T-helper 2 cell (primary cell): ENCODE measurements at places on chromosomes 2 and 18.
A peak's percentile ranks its signal among the peaks of the same experiment; 100 is the strongest.

GRCh38 chr2:234444893-234445292 is 52.0 kb downstream of the ARL4C start:
- peak; percentile 78 for DNase-seq

DNA sequence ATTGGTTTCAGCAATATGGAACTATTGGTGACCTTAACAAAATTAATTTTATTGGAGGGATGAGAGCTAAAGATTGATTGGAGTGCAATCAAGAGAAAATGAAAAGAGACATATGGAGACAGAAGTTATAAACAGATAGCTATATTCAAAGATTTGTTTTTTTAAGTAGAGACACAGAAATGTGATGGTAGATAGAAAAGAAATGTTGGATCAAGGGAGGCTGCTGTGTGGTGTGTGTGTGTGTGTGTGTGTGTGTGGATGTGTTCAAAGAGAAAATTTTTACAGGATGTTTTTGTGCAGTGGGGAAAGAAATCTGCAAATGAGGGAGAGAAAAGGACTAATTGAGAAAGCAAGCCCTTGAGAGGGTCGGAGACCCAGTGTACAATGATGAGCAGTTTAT is 249.5 kb upstream of the SPHKAP start:
- DNase-seq: no peak

DNA sequence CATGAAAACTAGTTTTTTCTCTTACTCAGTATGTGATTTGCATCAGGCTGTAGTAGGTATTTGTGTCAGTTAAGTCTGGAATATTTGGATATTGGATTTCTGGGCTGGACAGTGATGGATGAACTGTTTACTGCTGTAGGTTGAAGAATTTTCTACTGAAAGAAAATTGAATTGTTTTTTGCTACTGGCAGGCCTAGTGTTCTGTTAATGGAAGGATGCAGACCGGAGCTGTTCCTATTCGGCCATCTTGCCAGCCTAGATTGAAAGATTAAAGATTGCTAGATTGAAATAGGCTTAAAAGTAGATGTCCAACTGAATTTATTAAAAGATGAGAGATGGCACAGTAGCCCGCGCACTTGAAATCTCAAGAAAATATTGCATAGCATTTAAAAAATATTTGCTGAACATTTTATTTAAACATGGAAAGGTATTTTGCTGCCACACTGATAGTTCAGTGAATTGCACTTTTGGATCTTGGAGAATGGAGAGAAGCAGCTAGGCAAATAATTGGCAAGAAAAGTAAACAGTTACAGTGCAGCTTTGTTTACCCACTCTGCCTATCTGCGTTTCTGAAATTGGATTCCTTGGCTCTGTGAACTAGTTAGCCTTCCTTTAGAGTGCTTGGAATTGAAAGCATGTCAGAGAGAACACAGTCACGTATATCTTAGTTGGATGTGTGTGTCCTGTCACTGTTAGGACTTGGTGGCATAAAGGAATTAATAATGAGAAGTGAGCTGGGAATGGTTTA is 54.1 kb downstream of the EPB41L5 start:
- no peak for DNase-seq

DNA sequence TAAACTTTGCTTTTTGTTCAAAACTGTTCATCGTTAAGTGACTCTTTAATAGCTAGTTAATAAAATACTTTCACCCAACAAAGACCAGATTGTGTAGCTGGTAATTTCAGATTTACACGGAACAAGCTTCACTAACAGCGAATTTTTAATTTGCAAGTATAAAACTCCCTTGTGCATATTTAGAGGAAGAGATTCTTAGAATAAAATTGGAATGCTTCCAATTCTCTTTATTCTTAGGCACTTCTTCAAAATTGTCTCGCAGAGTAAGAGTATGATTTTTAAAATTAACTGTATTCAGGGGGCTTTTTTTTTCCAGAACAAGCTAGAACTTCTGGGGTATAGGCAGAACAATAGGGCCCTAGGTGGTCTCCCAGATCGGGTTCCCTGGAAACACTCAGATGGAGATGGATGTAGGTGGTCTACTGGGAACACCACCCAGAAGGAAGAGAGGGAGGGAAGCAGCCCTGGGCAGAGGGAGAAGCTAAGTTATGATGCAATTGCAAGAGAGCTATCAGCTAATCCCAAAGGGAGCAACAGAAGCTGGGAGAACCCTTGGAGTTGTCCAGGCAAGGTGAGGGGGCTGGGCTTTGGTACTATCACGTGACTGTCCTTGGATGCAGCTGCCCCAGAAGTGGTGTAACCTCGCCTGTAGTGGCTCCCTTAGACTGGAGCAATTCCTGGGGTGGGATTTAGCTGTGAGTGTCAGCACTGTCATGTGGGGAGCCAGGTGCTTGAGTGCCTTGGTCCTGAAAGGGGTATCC is 151.7 kb upstream of the ASB18 start:
- DNase-seq: no peak

DNA sequence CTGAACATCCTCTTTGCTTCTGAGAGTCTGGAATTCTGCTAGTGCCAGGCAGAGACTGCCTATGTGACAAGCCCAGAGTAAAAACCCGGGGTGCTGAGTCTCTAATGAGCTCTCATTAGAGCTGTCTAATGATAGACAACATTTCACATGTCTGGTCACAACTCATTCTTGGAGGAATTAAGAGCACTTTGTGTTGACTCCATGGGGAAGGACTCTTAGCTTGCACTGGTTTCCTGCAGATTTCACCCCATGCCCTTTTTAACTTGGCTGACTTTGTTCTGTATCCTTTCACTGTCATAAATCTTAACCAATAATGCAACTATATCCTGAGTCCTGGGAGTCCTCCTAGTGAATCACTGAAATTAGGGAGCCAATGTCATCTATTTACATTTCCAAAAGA is 33.5 kb downstream of the FBXO15 start:
- no peak for DNase-seq

DNA sequence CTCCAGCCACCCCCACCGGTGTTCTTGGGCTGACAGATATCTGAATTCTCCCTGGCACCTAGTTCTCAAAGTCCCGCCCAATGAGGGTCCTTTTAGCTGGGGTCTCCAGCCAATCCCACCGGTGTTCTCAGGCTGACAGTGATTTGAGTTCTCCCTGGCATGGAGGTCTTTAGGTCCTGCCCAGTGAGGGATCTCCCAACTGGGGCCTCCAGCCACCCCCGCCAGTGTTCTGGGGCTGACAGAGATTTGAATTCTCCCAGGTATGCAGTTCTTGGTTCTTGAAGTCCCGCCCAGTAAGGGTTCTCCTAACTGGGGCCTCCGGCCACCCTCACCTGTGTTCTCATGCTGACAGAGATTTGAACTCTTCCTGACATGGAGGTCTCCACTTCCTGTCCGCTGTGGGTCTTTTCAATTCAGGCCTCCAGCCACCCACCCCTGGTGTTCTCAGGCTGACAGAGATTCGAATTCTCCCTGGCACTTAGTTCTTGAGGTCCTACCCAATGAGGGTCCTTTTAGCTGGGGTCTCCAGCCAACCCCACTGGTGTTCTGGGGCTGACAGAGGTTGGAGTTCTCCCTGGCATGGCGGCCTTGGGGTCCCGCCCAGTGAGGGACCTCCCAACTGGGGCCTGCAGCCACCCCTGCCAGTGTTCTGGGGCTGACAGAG is 154.6 kb downstream of the ANKRD36 start:
- peak; percentile 6 for DNase-seq

DNA sequence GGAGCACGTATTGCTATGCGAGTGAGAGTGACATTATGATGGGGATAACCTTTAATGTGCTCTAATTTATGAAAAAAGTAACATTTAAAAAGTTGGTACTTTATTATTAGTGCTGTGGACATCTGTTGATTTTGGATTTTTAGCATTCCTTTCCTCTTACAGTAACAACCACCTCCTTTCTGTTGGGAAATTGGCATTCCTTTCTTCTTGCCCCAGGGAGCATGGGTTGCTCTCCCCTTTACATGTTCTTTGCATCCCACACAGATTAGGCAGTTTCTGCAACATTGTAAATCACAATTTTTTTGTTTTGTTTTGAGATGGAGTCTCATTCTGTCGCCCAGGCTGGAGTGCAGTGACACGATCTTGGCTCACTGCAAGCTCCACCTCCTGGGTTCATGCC is 300.2 kb downstream of the LPIN1 start:
- DNase-seq: no peak

DNA sequence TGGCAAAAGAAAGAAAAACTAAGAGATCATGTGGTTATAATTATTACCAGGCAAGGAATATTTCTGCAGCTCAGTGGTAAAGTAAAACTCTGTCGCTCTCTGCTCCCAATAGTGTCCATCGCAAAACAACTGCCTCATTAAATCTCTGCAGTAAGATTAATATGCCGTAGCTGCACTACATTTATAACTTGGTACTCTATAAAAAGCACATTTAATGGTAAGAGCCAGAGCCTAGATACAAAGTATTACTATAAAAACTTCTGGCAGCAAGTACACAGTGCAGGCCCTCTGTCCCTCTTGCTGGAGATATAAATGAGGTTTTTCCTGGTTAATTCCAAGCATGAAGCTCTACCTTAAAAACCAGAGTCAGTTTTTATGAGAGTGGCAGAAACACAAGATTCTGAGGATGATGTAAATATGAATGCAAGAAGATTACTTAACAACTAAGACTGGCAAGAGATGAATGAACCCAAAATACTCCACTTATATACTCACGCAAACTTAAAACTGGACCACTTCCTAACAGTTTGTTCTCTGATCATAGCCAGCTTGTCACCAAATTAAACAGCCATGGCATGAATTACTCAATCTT is 25.5 kb downstream of the ZNF521 start:
- no peak for DNase-seq

- DNase-seq: no peak
Observed at GRCh38 chr2:238236571-238236970, 3.3 kb downstream of the HES6 start.

GRCh38 chr2:71830497-71831192 is 317.0 kb downstream of the CYP26B1 start:
- no peak for DNase-seq

- DNase-seq: no peak
Observed at GRCh38 chr2:209146682-209147320, 277.0 kb upstream of the MAP2 start.

GRCh38 chr2:217222309-217222910 is 362.5 kb upstream of the TNP1 start:
- peak; percentile 72 for DNase-seq

- no peak for DNase-seq
Observed at GRCh38 chr2:218063896-218064295, 5.2 kb upstream of the RUFY4 start.

GRCh38 chr2:36871068-36871707 is 95.1 kb downstream of the STRN start:
- no peak for DNase-seq

DNA sequence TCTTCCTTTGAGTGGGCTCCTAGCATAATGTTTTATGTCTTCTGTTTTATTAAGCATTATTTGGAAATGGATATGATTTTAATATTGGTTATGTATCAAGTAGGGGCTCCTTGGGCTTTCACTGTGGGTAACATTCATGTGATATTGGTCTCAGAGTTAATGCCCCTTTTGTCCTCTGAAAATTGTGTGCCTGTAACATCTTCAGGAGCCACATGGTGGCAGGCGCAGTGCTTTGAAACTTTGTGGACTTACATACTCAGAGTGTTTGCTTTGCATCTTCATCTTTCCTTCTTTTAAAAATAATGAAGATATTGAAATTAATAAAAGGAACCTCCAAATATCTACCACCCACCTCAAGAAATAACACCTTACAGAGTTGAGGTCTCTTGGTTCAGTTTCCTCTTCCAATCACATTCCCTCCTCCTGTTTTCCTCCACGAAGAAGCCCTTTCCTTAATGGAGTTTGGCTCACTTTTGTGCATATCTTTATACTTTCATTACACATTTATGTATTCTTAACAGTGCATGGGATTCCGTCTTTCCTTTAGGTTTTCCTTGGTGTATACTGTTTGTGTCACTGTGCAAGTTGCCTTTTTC is 73.5 kb downstream of the LIMS1 start:
- DNase-seq: no peak

GRCh38 chr2:102986826-102987490 is 225.1 kb downstream of the TMEM182 start:
- DNase-seq: no peak

DNA sequence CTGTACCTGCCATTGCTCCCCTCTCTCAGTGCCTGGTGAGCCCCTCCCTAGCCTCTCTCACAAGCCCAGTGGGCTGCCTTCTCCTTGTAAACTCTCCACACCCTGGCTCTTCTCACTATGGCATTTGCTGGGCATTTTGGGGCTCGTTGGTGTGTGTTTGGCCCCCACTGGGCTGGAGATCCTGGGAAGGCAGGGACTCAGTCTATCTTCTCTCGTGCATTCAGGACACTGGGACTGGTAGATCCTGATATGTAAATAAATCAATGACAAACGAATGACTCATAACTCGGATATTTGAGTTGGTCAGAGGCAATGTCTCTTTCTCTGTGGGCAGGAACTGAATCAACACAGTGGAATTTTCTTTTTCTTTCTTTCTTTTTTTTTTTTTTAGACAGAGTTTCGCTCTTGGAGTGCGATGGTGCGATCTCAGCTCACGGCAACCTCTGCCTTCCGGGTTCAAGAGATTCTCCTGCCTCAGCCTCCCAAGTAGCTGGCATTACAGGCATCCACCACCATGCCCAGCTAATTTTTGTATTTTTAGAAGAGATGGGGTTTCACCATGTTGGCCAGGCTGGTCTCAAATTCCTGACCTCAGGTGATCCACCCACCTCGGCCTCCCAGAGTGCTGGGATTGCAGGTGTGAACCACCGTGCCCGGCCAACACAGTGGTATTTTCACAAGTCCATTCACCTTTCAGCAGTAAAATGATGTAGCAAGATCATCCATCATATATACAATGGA is 144.6 kb upstream of the SPRED2 start:
- no peak for DNase-seq

- no peak for DNase-seq
Observed at GRCh38 chr2:143504397-143504796, 375.2 kb downstream of the ARHGAP15 start.

DNA sequence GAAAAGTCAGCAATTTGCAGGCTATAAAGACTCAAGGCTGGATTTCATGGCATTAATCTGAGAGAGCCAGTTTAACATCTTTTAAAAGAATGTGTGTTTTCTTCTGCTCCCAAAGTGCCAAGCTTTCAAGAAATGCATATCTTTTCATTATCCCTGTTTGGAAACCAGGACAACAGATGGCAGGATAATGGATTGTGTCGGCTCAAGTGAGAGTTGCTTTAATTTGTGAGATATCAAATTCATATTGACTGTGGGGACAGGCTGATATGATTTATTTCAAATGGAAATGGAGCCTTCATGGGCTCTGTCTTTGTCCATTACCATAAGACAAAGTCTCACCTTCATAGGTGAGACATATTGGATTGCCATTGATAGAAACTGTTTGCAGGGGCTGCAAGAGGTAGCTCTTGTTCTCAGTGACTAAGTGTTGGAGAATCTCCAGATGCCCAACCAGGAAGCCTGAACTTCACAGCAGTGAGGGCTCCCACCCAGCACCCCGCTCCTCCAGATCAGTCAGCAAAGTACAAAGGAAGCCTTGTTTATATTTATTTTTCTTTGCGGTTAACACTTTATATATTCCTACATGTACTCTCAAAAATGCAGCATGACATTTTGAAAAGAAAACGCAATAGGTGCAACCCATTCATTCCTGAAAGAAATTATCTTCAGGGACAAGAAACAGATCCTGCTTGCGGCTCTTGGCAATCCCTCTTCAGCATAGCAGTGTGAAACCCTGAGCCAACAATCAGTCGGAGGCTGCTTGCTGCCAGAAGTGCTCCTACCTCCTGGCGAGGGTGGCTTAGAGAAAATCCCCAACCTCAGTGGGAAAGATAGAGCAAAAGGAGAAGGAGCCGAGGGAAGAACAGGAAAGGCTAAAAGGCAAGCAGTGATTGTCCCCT is 65.8 kb upstream of the ATL2 start:
- DNase-seq: no peak
